ENCODE measurements at places on chromosomes 3 and 15.
A peak's percentile ranks its signal among the peaks of the same experiment; 100 is the strongest.

GRCh38 chr3:102361101-102361500 lies 73.7 kb upstream of the ZPLD1 start:
- H3K27ac ChIP-seq, result no peak overlapping the region
- H3K4me3 ChIP-seq, result no peak overlapping the region
- H3K4me1 ChIP-seq, result no peaks in the 10 kb centered on the region
- no peaks in the 10 kb centered on the region for H3K27me3 ChIP-seq
- no peak for DNase-seq
- H3K36me3 ChIP-seq, result no peaks in the 10 kb centered on the region

DNA sequence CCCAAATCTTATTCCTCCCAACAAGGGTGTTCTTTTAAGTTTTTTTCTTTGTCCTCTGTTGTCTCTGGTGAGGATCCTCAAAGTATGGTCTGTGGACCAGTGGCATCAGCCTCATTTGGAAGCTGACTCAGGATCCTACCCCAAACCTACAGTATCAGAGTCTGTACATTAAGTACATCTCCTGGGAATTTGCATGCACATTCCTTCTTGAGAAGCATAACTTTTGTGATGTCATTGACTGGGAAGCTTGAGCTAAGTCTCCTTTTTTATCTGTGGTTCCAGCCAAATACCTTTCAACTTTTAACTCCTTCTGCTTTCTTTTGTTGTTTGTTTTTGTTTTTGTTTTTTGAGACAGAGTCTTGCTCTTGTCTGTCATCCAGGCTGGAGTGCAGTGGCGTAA lies 40.5 kb downstream of the ARMC8 start:
- no peak overlapping the region for H3K27ac ChIP-seq
- no peak for DNase-seq
- H3K36me3 ChIP-seq, result peaks cover 47% of the 10 kb centered on the region

DNA sequence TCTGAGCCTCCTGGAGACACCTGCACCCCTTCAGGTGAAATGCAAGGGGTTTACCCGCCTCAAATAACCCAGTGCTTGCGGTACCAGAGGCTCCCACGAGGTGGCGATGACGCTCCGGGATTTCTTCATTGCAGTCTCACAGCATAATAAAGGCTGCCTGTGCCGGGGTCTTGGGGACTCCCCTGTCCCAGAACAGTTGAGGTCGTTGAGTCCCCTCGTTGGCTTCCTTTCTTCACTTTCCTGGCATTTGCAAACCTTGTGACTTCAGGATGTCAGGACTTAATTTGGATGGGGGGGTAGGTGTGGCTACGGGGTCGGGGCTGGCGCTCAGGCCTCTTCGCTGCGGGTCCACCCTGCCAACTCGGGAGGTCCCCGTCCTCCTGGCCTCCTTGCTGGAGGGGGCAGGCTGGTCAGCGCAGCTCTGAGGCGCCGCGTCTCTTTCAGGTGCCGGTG lies 1.3 kb downstream of the GNAT1 start:
- H3K27ac ChIP-seq, result no peak overlapping the region
- DNase-seq, result peak; percentile 73
- H3K27me3 ChIP-seq, result peaks cover 23% of the 10 kb centered on the region
- H3K4me3 ChIP-seq, result no peak overlapping the region

- H3K27me3 ChIP-seq, result no peaks in the 10 kb centered on the region
- no peak overlapping the region for H3K27ac ChIP-seq
- no peak overlapping the region for H3K4me3 ChIP-seq
- no peaks in the 10 kb centered on the region for H3K4me1 ChIP-seq
Observed at GRCh38 chr3:193732391-193732790, 139.4 kb downstream of the OPA1 start.

DNA sequence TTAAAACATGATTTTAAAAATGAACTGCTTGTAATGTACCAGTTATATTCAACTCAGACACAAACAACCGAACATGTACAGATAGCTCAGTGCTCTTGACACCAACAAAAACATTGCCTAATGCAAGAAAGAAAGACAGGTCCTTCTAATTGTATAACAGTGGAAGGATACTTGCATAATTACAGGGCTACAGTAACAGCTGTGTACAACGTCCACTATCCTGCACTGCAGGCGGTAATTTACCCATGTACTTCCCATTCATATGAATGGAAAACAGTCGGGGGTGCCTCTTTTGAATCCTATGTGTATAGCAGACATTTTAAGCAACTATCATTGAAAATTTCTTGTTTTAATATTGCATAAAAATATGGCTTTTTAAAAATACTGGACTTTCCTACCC lies 41.1 kb upstream of the PLSCR5 start:
- H3K27me3 ChIP-seq, result no peaks in the 10 kb centered on the region
- no peaks in the 10 kb centered on the region for H3K36me3 ChIP-seq
- H3K4me3 ChIP-seq, result no peak overlapping the region
- no peak for DNase-seq
- no peak overlapping the region for H3K27ac ChIP-seq

DNA sequence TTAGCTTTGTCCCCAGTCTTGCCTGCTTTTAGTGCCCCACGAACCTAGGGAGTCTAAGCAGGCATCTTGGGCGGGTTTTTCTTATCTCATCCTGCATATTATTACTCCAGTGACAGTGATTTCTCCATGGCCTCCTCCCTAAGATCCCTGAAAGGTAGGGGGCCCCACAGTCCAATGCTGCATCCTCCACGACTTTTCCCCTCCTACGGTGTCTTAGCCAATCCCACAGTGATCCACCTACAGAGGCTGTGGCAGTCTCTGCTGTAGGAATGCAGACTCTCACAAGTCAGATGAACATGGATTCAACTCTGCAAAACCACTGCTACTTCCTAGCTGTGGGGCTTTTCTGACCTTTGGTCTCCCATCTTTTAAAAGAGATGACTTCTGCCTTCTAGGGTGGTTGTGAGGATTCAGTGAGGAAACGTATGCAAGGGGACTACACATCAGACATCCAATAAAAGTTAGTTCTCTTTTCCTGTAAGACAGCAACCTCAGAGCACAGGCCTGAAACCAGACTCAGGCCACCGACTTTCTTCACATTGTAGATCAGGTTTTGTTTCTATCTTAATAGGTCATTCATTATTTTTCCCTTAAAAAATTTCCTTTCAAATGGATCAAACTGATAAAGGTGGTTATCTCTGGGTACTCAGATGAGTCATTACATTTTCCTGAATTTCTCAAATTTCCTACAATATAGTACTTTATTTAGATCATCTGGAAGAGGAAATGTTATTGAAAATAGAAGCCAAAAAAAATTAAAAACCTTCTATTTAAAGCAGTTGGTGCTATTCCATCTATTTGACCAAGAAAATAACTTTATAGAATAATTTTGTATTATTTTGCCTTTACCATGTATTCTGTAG lies 23.2 kb downstream of the ILDR1 start:
- H3K27ac ChIP-seq, result no peak overlapping the region
- DNase-seq, result no peak
- H3K36me3 ChIP-seq, result no peaks in the 10 kb centered on the region
- H3K27me3 ChIP-seq, result no peaks in the 10 kb centered on the region
- H3K4me1 ChIP-seq, result no peaks in the 10 kb centered on the region
- H3K4me3 ChIP-seq, result no peak overlapping the region

DNA sequence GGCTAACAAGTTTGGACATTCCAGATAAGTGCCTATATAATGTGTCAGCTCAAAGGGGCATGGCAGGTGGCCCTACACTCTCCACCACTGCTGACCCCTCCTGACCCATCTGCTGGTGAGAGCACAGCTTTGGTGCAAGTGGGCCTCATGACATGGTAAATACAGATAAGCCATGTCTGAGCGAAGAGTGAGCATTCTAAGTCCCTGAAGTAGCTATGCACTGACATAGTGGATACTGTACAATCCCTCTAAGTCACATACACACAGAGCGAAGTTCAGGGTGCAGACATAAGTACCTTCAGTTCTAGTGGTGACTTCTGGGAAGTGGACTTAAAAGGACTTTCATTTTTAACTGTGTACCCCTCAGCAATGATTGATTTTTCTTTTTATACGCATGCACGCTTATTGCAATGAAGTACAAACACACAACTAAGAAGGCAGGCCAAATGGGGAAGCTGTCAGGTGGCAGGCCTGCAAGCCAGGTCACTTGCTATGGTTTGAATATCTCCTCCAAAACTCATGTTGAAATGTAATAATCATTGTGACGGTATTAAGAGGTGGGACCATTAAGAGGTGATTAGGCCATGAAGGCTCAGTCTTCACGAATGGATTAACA lies 41.5 kb downstream of the TBC1D2B start:
- no peaks in the 10 kb centered on the region for H3K36me3 ChIP-seq
- no peak overlapping the region for H3K27ac ChIP-seq
- no peaks in the 10 kb centered on the region for H3K27me3 ChIP-seq

- no peak overlapping the region for H3K27ac ChIP-seq
- no peaks in the 10 kb centered on the region for H3K36me3 ChIP-seq
- no peak overlapping the region for H3K4me3 ChIP-seq
- H3K27me3 ChIP-seq, result no peaks in the 10 kb centered on the region
- DNase-seq, result no peak
- peaks cover 26% of the 10 kb centered on the region for H3K4me1 ChIP-seq
Observed at GRCh38 chr3:58470363-58471024, 21.4 kb upstream of the KCTD6 start.

DNA sequence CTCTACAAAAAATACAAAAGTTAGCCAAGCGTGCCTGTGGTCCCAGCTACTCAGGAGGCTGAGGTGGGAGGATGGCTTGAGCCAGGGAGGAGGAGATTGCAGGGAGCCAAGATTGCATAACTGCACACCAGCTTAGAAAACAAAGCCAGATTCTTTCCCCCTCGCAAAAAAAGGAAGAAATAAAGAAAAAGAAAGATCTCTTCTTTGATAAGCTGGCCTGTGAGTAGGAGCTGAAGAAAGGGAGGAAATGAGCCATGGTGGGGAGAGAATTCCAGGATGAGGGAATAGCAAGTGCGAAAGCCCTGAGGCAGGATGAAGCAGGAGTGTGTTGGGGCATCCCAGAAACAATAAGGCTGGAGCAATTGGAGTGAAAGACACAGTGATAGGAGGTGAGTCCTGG lies 24.5 kb upstream of the TOP2B start:
- H3K27me3 ChIP-seq, result no peaks in the 10 kb centered on the region
- H3K36me3 ChIP-seq, result no peaks in the 10 kb centered on the region
- no peak for DNase-seq
- H3K4me3 ChIP-seq, result no peak overlapping the region

DNA sequence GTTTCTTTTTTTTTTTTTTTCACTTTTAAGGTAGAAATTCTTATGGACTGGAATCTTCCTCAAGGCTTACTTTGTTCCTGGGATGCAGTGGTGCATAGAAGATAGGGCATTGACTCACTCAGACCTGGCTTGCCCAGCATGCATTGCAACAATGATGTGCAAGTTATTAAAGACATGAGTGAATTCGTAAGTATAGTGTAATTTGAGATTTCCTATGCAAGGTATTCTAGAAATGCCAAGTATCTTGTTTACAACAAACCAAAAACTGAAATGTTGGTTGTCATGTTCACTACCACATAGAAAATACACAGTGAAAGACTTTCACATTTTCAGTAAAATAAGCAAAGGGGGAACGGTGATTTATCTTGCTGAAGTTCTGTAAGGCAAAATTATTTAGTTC lies 56.5 kb upstream of the FNDC3B start:
- DNase-seq, result no peak
- H3K27ac ChIP-seq, result no peak overlapping the region
- no peak overlapping the region for H3K4me3 ChIP-seq
- H3K27me3 ChIP-seq, result no peaks in the 10 kb centered on the region

DNA sequence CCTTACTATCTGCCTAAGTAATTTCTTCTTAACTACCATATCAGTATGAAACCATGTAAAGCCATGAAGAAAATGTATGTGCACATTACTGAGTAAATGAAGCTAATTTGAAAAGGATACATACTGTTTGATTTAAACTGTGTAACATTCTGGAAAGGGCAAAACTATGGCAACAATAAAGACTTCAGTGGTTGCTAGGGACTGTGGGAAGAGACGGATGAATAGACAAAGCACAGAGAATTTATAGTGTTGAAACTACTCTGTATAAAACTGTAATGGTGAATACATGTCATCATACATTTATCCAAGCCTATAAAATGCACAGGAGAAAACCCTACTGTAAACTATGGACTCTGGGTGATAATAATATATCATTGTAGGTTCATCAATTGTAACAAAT lies 1103.7 kb upstream of the EPHA6 start:
- no peaks in the 10 kb centered on the region for H3K36me3 ChIP-seq
- no peak overlapping the region for H3K4me3 ChIP-seq
- H3K4me1 ChIP-seq, result no peaks in the 10 kb centered on the region
- no peak overlapping the region for H3K27ac ChIP-seq
- no peak for DNase-seq
- H3K27me3 ChIP-seq, result no peaks in the 10 kb centered on the region
